ENCODE measurements at places on chromosomes 7 and 10.

GRCh38 chr7:155293721-155294510, 3.8 kb upstream of the INSIG1 start:
- no peak for DNase-seq

- DNase-seq, result no peak
Observed at GRCh38 chr7:6268907-6269306, 3.5 kb downstream of the CYTH3 start.

GRCh38 chr7:87058744-87059524, 520 bp downstream of the ELAPOR2 start:
- DNase-seq, result no peak

- no peak for DNase-seq
Observed at GRCh38 chr10:105071980-105072379, 430.9 kb downstream of the SORCS3 start.

GRCh38 chr7:4144172-4144701, 537.9 kb upstream of the FOXK1 start:
- DNase-seq, result no peak

- no peak for DNase-seq
Observed at GRCh38 chr10:55058800-55059199, 257.8 kb upstream of the PCDH15 start.

- no peak for DNase-seq
Observed at GRCh38 chr10:4847561-4848355, 21.8 kb downstream of the AKR1E2 start.

DNA sequence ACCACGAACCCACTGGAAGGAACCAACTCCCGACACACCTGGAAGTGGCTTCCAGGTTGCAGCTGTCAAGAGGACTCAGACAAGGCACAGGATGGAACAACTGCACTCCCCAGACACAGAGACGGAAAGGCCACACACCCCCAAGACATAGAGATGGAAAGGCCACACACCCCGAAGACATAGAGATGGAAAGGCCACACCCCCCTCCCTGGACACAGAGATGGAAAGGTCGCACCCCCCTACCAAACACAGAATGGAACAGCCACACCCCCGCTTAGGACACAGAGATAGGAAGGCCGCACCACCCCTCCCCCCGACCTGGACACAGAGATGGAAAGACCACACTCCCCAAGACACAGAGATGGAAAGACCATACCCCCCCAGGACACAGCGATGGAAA, 7.6 kb downstream of the ZNF511 start:
- DNase-seq, result no peak

DNA sequence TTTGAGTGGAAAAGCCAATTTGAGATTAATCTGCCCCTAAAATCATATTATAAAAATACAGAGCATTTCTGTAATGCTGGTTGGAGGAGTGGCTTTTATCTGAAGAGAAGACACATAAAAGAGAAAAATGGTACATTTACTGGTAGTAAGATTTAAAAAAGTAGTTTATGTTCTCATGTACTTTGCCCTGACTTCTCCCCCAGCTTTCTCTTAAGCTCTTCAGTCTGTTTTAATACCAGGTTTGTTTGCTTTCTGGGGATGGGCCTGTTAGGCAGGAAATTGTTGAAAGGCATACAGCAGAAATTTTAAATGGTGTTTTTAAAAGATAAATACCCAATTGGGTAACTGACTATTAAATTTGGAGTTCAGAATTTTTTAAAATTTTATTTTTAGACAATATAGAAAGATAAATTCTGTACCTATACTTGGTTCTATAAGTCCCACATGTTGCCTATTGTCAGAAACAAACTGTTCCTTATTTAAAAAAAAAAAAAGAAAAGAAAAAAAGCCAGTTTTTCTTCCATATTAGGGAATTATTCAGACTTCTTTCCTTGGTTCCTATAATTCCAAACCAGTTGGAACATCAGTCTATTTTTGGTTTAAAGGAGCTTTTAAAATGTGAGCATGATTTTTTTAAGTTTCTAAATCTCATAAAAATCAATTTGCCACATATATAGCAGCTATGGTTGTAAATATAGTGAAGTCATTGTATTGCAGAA, 136.6 kb downstream of the ARID5B start:
- DNase-seq, result no peak

- no peak for DNase-seq
Observed at GRCh38 chr7:9709216-9709615, 1264.5 kb upstream of the PHF14 start.

DNA sequence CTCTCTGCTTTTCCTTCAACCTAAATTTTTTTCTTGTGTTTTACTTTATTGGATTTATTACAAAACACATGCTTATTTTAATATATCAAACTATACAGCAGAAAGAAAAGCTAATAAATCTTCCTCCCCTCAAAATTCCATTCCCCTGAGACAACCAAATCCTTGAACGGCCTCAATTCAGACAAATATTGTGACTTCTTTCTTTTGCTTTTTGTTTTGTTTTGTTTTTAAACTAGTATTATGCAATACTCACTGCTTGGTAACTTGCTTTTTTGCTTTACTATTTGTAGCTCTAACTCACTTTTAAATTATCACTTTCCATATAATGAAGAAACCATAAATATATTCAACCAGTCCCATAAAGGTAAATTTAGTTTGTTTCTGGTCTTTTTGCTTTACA, 59.4 kb upstream of the CDK1 start:
- no peak for DNase-seq

GRCh38 chr10:132189016-132189415, 2.3 kb downstream of the DPYSL4 start:
- DNase-seq, result no peak

DNA sequence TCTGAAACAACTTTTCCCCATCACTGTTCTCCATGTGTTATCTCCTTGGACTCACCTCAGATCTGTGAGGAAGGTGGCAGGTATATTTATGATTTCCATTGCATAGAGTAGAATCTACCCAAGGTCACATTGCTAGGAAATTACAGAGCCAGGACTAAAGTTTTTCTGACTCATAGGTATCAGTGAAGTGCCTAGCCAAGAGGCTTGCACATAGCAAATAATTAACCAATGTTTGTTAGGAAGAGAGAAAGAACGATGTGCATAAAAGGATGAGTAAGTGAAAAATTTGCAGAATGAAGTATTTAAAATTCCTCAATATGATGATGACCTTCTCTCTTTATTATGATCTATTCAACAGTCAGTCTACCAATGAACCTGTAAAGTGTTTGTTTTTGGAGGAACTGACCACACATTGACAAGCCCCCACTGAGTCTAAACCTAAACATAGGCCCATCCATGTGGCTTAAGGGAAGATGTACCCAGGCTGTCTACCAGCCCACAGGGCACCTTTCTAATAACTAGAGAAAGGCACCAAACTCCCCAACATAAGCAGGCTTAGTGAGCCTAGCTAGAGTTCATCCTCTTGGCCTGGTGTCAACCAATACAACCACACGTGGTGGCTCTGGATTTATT, 252.9 kb upstream of the ZMIZ1 start:
- no peak for DNase-seq

GRCh38 chr10:3999642-4000041, 214.6 kb upstream of the KLF6 start:
- DNase-seq, result no peak

GRCh38 chr7:127678337-127678736, 26.3 kb downstream of the SND1 start:
- DNase-seq, result peak; percentile 34

GRCh38 chr7:156192921-156193320, 380.7 kb upstream of the SHH start:
- DNase-seq, result no peak

GRCh38 chr7:113464096-113464855, 345.9 kb upstream of the SMIM30 start:
- DNase-seq, result no peak

DNA sequence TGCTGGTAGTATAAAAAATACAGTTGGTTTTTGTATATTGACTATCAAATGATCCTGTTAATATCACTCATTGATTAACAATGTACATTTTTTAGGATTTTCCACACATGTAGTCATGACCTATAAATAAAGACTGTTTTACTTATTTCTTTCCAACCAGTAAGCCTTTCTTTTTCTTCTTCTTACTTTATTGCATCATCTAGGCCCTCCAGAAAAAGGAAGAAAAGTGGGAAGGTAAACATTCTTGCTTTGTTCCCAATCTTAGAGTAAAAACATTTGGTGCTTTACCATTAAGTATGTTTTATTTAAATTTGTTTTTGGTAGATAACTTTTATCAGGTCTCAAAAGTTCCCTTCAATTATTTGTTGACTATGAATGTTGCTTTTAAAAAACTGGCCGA, 47.1 kb upstream of the CCNY start:
- DNase-seq, result no peak

DNA sequence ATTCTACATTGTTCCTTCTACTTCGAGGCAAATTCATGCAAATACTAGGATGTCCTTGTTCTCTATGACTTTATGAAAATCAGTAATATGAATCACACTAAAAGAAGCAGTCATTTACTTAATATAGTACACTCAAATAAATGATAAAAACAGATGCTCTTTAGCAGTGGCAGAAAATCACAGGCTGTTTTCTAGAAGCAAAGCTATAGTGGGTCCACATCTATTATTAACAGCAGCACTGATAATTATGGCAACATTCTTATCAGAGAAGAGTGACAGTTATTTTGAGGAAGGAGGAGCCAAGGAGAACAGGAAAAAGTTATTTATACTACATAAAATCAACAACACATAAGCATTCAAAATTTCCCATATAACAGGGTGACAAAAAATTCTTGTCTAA, 16.5 kb downstream of the KIF5B start:
- no peak for DNase-seq

DNA sequence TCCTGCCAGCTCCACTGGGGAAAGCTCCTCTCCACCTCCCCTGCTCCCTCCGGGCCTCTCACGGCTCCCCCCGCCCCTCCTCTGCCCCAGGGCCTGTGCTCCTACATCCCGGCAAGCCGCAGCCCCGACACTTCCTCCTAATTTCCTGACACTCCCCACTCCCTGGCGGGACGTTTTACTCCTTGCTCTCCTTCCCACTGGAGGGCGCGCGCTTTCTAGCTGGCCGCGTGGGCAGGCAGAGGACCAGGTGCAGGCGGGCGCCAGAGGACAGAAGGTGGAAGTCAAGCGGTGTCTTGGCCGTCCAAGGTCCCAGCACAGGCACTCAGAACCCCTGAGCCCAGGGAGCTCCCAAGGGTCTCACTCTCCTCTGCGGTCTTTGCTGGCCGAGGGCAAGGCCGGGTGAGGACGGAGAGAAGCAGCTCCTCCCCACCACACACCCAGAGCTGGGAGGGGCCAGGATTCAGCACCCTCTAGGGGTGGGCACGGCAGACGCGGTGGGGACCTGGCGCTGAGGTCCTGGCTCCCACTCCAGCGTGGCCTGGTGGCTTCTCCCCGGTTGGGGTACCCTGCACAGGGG, 19.1 kb downstream of the ADAM8 start:
- DNase-seq, result no peak

DNA sequence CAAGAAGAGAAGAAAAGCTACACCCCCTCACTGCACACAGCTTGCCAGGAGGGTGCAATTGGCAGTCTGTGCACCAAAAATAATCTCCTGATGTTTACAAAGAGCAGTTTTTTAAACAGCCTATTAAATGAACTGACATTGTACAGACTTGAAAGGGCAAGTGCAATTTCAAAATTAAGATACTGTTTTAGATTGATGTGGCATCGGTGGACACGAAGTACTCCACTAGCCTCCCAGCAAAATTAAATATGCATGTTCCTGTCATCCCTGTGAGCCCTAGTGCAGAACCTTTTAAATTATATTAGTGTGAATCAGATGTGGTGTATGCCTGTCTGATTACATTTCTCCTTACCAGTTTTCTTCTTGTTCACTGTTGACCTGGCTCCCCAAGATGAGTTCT, 87.9 kb downstream of the WIPF3 start:
- DNase-seq, result no peak

DNA sequence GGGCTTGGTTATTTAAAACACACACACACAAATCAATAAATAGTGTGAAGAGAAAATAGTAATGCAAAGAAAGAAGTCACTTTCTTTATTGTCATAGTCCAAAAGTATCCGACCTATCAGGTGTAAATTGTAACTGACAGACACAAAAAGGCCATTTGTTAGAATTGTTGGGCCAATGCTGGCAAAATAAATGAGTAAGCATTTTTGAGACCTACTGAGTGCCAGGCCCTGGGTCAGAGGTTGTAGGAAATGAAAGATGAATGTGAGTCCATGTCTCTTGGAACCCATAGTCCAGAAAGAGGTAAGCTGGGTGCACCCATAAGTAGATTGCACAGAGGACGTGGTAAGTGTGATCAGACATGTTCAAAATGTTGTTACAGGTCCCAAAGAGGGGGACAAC, 13.5 kb upstream of the EGR2 start:
- no peak for DNase-seq

DNA sequence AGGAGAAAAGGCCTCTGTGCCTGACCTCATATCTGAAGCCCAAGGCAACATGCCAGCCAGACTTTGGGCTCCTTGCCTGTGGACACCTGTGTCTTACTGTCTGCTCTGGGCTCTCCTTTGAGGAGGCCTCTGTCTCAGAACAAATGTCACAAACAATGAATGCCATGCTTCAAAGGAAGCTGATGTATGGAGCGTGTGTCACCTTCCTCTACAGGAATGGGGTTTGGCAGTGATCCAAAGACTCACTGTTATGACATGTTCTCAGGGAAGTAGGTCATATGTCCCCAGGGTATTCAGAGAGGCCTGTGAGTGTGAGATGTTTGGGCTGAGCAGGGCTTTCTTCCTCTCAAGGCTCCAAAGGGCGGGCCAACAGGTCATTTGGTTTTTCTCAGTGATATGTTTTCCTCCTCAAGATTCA, 38.4 kb downstream of the PTPRE start:
- DNase-seq, result no peak

DNA sequence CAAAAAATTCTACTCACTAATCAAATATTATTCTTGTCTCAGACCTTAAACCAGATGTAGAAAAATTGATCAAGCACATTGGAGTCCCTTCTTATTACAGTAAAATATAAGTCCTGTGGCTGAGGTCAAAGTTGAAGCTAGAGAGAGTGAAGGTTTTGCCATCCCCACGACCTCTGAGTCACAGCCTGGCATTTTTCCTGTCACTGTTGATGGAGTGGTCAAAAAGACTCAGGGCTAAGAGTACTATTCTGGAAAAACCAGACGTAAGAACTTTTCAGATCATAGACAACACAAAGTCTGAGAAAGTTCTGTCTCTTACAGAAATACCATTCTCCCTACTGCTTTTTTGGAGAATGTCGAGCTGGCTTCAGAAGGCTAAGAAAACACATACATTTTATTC, 323.7 kb upstream of the ANKRD30A start:
- no peak for DNase-seq

DNA sequence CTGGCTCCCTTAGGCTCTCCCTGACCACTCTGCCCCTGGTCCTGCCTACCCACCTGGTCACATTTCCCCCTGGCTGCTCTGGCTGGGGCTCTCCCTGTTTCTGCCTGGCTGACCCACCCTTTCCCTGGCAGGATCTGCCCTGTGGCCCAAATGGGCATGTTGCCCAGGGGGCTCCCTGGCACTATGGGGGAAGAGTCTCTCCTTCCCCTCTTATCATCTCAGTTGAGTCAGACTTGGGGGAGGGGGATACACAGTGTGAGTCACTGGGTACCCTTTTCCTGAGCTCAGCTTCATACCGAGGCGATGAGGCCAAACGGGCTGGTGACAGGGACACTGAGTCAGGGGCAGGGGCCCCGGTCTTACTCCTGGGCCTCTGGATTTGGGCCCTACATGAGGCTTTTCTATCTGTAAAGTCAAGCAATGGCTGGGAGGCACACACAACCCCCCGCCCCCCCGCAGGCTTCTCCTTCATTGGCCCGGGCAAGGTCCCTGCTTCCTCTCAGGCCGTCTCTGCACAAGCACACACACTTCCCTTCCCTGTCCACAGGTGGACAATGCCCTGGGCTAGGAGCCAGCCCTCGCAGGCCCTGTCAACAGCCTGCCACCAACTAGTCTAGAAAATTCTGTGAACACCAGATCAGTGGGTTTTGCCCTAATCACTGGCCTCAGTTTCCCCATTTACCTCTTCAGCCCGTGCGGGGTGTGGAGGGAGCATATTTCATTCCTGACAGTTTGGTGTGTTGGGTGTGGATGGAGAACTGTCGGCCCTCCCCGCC, 627 bp upstream of the FLNC start:
- no peak for DNase-seq
